Camera-type eye (tissue), 1 donor: ENCODE measurements at places on chromosomes 16 and 17. TPM values are rescaled to one million over a fixed set of nuclear protein-coding genes. Genes with fewer than 3 reads are reported as not detected.

HBA1 gene
- total RNA-seq, result 1,075 TPM

CES3 gene
- total RNA-seq, result 0.77 TPM

WSB1 gene
- total RNA-seq, result 397 TPM

SLC38A8 gene
- total RNA-seq, result 6.6 TPM

NOMO2 gene
- 66.8 TPM for total RNA-seq

PDILT gene
- total RNA-seq, result not detected

TMIGD1 gene
- total RNA-seq, result not detected

CD300E gene
- total RNA-seq, result not detected

SPATA22 gene
- 1.8 TPM for total RNA-seq

C17orf78 gene
- total RNA-seq, result not detected

ABCA6 gene
- 29.4 TPM for total RNA-seq

SEPTIN12 gene
- total RNA-seq, result not detected

TPSAB1 gene
- 3.4 TPM for total RNA-seq

GSDMA gene
- not detected for total RNA-seq

CDYL2 gene
- 8.1 TPM for total RNA-seq

GDPD1 gene
- 15.1 TPM for total RNA-seq

PEX12 gene
- total RNA-seq, result 7.6 TPM

BRIP1 gene
- total RNA-seq, result 11.0 TPM

ASIC2 gene
- total RNA-seq, result 11.5 TPM

EPN2 gene
- total RNA-seq, result 58.2 TPM

HLF gene
- total RNA-seq, result 37.6 TPM

SCARF1 gene
- total RNA-seq, result 11.1 TPM

CIAO3 gene
- total RNA-seq, result 42.7 TPM

GGA3 gene
- total RNA-seq, result 19.6 TPM

PTGES3L gene
- 4.0 TPM for total RNA-seq

CHST6 gene
- total RNA-seq, result 2.7 TPM

CACNA1H gene
- 26.6 TPM for total RNA-seq

HP gene
- total RNA-seq, result 0.55 TPM

LRRC37A gene
- total RNA-seq, result 5.1 TPM

KRT222 gene
- total RNA-seq, result 11.5 TPM

ZMYND15 gene
- 0.27 TPM for total RNA-seq

TELO2 gene
- total RNA-seq, result 26.3 TPM

SECTM1 gene
- total RNA-seq, result 6.6 TPM

ASPA gene
- total RNA-seq, result 5.4 TPM

MAPK7 gene
- total RNA-seq, result 29.1 TPM

RHBDL3 gene
- total RNA-seq, result 35.6 TPM

IKZF3 gene
- 0.55 TPM for total RNA-seq

CDH15 gene
- total RNA-seq, result 4.2 TPM

NPIPA7 gene
- 3.7 TPM for total RNA-seq
